ENCODE measurements at places on chromosomes 13 and 19.

DNA sequence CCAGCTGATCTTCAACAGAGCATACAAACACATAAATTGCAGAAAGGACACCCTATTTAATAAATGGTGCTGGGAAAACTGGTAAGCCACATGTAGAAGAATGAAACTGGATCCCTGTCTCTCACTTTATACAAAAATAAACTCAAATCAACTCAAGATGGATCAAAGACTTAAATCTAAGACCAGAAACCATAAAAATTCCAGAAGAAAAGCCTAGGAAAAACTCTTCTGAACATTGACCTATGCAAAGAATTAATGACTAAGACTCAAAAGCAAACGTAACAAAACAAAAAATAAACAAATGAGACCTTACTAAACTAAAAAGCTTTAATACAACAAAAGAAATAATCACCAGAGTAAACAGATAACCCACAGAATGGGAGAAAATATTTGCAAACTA lies 74.5 kb upstream of the ABCC4 start:
- no peak for DNase-seq

DNA sequence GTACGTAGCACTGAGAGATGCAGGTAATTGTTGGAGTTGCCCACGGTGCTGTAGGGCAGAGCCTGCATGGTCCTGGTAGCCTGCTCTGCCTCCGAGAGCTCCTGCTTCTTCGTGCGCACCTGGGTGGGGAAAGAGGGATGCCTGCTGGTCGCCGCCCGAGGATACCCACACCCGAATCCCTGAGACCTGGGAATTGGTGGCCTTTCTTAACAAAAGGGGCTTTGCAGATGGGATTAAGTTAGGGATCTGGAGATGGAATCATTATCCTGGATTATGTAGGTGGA lies 9.4 kb downstream of the C3 start:
- DNase-seq, result no peak

DNA sequence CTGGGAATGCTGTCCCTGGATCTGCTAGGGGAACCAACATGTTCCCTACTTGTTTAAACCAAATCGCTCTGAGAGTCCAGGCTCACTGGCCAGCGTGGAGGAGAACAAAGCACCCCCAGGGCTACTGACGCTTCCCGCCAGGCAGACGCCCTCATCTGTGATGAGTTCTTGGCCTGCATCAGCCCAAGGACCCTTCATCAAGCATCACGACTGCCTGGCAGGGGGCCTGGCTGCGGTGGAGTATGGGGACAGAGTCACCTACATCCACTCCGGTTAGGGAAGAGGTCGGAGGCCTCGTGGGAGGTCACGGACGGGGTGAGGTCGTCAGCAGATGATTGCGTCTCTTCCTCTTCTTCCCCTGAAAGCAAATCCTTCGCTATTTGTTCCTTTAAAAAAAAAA lies 17.7 kb downstream of the MIER2 start:
- no peak for DNase-seq

DNA sequence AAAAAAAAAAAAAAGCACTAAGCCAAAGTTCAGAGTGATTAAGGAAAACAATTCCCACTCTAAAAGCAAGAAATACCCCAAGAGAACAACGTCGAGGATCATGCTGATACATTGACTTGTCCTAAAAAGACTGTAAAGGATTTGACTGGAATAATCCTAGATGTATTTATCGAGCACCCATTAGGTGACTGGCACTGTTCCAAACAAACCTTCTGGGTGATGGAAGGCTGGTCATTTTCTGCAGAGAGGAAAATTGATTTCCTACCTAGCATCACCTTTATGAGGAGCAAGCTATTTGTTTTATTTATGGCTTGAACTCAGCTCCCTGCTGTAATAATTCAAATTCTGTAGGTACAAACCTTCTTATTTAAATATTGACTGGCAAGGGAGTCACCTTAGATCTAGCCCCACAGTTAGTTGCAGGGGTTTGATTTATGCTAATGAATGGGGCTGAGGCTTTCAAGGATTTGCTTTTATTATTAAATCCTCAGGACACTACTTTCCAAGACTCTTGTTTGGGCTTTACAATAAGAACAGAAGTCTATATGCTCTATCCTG lies 471.0 kb downstream of the OLFM4 start:
- DNase-seq, result no peak

DNA sequence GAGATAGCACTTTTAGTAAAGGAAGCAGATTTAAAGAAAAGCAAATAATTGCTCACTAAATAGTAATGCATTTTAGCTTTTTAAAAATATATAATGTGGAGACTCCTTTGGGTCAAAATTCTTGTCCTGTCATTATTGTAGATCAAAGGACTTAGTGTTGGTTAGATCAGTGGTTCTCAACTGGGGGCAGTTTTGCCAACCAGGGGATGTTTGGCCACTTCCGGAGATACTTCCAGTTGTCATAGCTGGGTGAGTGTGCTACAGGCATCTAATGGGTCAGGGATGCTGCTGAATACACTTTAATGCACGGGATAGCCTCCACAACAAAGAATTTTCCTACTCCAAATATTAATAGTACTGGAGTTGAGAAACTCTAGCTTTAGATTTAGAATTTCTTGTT lies 126.8 kb downstream of the LMO7 start:
- no peak for DNase-seq

DNA sequence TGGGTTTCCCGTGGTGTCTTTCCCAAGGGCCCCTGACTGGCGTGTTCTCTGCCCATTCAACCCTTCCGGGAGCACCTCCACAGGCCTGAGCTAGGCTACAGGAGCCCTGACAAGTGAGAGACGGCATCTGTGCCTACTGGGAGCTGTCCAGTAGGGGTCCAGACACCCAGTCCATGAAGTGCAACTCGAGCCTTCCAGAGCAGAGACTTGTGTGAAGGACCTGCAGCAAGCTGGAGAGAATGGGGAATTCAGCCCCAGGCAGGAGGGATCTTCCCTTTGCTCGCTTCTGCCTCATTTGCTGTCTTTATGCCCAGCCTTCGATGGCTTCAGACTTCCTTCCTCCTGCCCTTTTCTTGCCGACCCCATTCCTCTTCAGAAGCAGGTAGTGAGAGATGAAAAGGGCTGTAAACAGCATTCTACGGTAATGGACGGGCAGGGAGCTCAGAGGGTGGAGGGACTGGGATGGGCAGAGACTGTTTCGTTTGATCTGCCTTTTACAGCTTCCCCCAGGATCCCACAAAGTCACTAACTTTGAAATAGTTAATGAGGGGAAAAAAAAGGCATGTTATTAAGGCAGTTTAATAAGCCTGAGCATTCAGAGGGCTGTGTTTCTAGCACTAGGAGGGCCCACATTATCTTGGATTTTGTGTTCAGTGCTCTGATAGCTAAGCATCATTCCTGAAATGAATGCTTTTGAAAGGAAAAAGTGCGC lies 327.6 kb downstream of the FGF9 start:
- no peak for DNase-seq

DNA sequence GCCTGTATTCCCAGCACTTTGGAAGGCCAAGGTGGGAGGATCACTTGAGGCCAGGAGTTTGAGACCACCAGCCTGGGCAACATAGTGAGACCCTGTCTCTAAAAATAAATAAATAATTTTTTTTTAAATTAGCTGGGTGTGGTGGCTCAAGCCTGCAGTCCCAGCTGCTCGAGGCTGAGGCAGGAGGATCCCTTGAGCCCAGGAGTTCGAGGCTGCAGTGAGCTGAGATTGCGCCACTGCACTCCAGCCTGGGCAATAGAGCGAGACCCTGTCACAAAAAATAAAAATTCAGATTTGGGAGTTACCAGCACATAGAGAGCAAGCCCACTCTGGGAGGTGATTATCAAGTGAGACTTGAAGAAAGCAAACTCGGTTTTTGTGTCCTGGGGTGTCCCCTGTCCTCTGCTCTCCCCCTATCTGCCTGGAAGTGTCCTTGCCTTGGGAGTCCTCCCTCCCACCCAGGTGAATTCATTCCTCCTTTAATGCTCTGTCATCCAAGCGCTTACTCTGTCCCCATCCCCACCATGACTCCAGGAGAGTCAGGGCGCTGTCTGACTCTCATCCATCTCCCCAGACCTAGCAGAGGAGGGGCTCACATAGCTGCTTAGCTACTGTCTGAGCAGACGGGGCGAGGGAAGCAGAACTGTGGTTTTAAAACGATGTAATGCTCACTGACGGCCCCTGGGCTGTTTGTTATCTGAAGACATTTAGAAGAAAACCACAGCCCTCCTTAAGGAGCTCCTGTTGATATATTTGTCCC lies 146.8 kb downstream of the STK24 start:
- DNase-seq, result no peak

DNA sequence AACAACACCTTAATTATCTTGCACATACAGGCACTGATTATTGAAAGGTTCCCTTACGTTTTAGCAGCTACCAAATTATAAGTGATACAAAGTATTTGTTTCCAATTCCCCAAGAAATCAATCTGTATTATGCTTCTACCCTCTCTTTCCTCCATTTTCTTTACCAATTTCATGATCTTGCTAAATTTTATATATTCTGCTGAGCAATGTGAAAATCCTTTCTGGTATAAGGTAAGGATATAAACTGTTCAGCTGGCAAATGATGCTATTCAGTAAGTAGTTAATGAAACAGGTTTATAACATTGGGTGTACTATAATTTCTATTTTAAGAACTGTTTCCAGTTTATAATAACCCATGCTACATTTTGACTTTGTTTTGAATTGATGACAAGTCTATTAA lies 985 bp upstream of the EEF1AKMT1 start:
- no peak for DNase-seq

DNA sequence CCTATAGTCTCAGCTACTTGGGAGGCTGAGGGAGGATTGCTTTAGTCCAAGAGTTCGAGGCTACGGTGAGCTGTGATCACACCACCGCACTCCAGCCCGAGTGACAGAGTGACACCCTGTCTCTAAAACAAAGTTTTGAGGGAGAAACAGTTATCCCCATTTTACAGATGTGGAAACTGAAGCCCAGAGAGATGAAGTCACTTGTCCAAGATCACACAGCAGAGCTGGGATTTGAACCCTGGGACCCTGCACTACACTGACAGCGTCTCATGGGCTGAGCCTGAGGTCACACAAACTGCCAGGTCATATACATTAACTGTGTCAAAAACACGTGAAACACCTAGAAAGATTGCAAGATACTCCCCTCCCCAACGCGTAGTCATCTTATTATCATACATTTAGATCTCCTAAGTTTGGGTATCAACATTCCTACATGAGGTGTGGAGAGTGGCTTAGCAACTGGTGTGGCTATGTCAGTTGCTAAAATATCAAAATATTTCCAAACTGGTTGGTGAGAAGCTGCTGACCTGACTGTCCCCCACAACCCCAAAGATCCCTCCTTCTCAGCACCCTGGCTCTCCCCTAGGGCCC lies 8.2 kb downstream of the FCGBP start:
- DNase-seq, result no peak

GRCh38 chr19:1807695-1808394 lies 4.2 kb downstream of the ATP8B3 start:
- no peak for DNase-seq

GRCh38 chr19:45418802-45419201 lies 4.9 kb downstream of the ERCC1 start:
- DNase-seq, result no peak

All from activated CD4-positive, alpha-beta T cell treated with anti-CD3 and anti-CD28 coated beads, Interleukin-2, amount 50 U/mL, for 24 hours (primary cell).